ENCODE measurements at places on chromosomes 7 and 10. TPM values are rescaled to one million over a fixed set of nuclear protein-coding genes. Genes with fewer than 3 reads are reported as not detected.

GRCh38 chr7:87060288-87060537 is 759 bp upstream of the ELAPOR2 start:
- peaks cover 4% of the 10 kb centered on the region for H3K4me1 ChIP-seq
- H3K27me3 ChIP-seq: peaks cover 3% of the 10 kb centered on the region
- H3K27ac ChIP-seq: no peak overlapping the region
- H3K36me3 ChIP-seq: no peaks in the 10 kb centered on the region
- H3K4me3 ChIP-seq: no peak overlapping the region
- DNase-seq: no peak

Gene SEMA3E
- total RNA-seq: 3.7 TPM

Gene LRRD1
- total RNA-seq: 0.27 TPM

Gene PDE6C
- total RNA-seq: not detected

- DNase-seq: no peak
- no peaks in the 10 kb centered on the region for H3K36me3 ChIP-seq
- H3K27me3 ChIP-seq: no peaks in the 10 kb centered on the region
Observed at GRCh38 chr10:70559861-70560260, 42.7 kb downstream of the PRF1 start.

Gene PAPOLB
- total RNA-seq: not detected

- no peak overlapping the region for H3K27ac ChIP-seq
- peaks cover 1% of the 10 kb centered on the region for H3K4me1 ChIP-seq
- no peaks in the 10 kb centered on the region for H3K27me3 ChIP-seq
- H3K36me3 ChIP-seq: no peaks in the 10 kb centered on the region
Observed at GRCh38 chr7:46391231-46392201, 470.4 kb upstream of the IGFBP3 start.

Gene ELFN1
- total RNA-seq: 18.0 TPM

GRCh38 chr7:20790375-20790774 is 3.7 kb upstream of the SP8 start:
- no peak for DNase-seq
- H3K36me3 ChIP-seq: no peaks in the 10 kb centered on the region
- no peak overlapping the region for H3K27ac ChIP-seq
- no peak overlapping the region for H3K4me3 ChIP-seq

Gene HHEX
- total RNA-seq: not detected

GRCh38 chr7:134694299-134694698 is 47.6 kb downstream of the BPGM start:
- H3K4me3 ChIP-seq: no peak overlapping the region
- no peak for DNase-seq
- no peaks in the 10 kb centered on the region for H3K27me3 ChIP-seq
- peak overlapping the region; percentile 87 for H3K27ac ChIP-seq

Gene ITPRID1
- total RNA-seq: not detected

- H3K4me3 ChIP-seq: peak overlapping the region; percentile 66
- peak; percentile 71 for DNase-seq
- H3K27ac ChIP-seq: peak overlapping the region; percentile 97
- H3K4me1 ChIP-seq: peaks cover 16% of the 10 kb centered on the region
Observed at GRCh38 chr10:21529032-21529910, 3.8 kb upstream of the SKIDA1 start.

DNA sequence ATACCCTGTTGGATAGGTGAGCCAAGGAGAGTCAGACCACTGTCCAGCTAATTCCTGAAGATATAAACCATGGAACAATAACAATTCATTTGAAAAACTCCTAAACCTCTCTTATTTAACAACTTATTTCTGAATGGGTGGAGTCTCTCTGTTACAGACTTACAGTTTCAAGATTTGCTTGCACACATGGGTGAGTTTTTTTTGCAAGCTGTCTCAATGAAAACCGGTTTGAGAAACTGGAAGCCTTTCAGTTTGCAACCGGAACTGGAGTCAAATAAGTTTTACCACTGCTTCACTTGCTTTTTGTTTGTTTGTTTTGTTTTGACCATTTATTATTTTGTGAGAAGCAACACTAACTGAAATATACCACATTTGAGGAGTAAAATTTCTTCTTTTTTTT is 243.8 kb downstream of the MTERF1 start:
- no peaks in the 10 kb centered on the region for H3K27me3 ChIP-seq
- no peaks in the 10 kb centered on the region for H3K4me1 ChIP-seq
- no peak for DNase-seq
- H3K36me3 ChIP-seq: no peaks in the 10 kb centered on the region

- no peak for DNase-seq
- H3K27me3 ChIP-seq: no peaks in the 10 kb centered on the region
- no peak overlapping the region for H3K27ac ChIP-seq
- H3K4me1 ChIP-seq: no peaks in the 10 kb centered on the region
Observed at GRCh38 chr10:98096731-98097130, 37.7 kb upstream of the R3HCC1L start.

DNA sequence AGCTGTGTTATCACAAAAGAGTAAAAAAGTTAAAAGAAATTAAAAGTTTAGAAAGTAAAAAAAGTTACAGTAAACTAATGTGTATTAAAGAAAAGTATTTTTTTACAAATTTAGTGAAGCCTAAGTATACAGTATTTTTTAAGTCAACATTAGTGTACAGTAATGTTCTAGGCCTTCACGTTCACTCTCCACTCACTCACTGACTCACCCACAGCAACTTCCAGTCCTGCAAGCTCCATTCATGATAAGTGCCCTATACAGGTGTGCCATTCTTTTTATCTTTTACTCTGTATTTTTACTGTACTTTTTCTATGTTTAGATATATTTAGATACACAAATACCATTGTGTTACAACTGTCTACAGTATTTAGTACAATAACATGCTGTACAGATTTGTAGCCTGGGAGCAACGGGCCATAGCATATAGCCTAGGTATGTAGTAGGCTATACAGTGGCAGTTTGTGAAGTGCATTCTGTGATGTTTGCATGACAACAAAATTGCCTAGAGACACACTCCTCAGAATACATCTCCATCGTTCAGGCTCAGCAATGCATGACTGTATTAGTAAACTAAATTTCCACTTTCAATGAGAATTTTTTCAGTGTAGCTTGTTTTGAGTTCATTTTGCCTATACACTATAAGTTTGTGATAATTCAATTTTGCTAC is 539.9 kb upstream of the C7orf33 start:
- H3K4me1 ChIP-seq: no peaks in the 10 kb centered on the region
- no peaks in the 10 kb centered on the region for H3K27me3 ChIP-seq
- H3K27ac ChIP-seq: no peak overlapping the region

DNA sequence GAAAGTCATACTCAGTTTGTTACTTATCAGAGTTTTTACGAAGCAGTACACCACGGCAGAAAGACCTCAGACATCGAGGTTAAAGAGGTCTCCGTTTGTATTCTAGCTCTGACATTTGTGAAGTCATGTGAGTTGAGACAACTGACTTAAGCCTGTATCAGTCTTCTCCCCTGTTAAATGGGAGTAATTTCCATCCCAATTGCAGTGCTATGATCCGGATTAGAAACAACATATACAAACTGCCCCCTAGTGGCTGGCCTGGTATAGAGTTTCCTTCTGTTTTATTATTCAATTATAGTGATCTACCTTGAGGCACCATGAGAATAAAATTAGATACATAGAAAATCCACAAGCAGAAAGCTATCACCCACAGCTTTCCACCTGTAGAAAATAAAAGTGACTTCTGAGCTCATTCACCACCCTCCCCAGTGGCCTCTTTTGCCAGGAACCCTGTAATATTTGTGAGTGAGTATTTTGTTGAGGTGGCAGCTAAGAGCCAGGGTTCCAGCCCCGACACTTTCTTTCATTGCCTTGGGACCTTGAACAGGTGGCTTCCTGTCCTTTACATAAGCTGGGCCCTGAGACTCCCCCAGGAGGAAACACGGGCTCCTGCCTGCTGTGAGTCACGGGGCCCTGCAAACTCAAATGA is 607.2 kb upstream of the MGMT start:
- H3K4me3 ChIP-seq: no peak overlapping the region
- H3K27ac ChIP-seq: no peak overlapping the region
- H3K36me3 ChIP-seq: no peaks in the 10 kb centered on the region
- H3K27me3 ChIP-seq: no peaks in the 10 kb centered on the region
- no peak for DNase-seq

DNA sequence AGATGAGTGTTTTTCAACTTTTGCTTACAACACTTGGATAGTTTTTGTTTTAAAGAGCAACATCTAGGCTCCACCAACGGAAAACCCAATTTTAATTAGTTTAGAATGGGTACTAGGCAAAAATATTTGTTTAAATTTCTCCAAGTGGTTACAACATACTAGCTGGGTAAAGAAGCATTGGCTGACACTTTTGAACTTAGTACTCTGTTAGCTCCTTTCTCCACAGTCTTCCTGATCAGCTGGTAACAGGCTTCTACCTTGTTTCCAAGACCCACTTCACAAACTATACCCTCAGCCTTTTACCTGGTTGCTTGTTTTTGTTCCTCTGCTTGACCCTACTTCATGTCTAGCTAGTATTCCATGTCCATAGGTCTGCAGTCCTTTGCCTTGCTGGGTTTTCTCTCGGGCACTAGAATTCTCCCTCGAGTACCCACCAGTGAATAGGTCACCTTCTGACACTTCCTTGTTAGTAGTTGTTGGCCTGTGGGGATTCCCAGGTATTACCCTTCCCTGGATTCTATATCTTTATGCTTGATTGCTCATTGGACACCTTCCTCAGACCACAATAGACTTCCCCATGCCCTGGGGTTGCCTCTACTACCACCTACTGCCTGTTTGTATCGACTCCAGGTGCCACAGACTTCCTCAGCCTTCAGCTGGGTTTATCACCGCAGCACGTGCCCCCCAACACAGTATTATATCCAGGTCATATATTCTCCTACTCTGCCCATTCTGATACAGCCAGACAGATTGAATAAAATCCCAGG is 42.0 kb downstream of the PRPS1L1 start:
- H3K36me3 ChIP-seq: no peaks in the 10 kb centered on the region
- H3K4me3 ChIP-seq: no peak overlapping the region
- no peak overlapping the region for H3K27ac ChIP-seq
- DNase-seq: no peak

GRCh38 chr7:82444220-82444909 is 788 bp upstream of the CACNA2D1 start:
- peak overlapping the region; percentile 83 for H3K4me3 ChIP-seq
- H3K27ac ChIP-seq: peak overlapping the region; percentile 23
- no peaks in the 10 kb centered on the region for H3K27me3 ChIP-seq
- H3K4me1 ChIP-seq: peaks cover 11% of the 10 kb centered on the region
- no peak for DNase-seq

DNA sequence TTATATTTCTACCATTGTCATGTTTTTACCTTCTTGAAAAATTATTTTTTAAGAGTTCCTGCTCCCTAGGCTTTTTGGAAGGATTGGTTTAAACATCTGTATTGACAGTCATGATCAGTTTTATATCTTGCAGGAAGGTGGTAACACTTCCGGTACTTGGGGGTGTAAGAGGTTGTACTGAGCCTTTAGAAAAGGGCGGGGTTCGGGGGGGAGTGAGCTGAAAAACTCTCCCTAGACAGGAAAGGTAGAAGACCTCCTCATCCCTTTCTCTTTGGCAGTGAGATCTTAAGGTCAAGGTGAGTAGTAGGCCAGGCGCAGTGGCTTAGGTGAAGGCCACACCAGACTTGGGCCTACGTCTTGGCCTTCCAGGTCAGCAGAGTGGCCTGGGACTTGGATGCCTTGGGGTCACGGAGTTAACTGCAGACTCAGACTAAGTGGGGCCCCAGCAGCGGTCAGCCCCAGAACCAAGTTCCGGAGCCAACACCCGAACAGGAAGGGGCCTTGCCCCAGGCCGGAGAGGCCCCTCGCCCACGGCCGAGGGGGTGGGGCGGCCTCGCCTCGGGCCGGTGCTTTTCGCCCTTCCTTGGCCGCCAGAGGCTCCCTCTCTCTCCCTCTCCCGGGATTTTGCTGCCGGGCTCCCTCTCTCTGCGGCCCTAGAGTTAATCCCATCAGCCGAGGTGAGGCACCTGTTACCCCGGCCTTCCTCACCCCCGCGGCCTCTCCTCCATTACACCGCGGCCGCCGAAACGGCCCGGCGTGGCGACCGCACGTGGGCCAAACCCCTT is at the start of gene PPP1R9A:
Gene PPP1R9A (plus strand): TSS at position 569 of the 785 bp plus-strand sequence. CDS start 2,520 bp downstream, outside the sequence.
- peak within 1 kb of the TSS; percentile 71 for H3K4me3 ChIP-seq
- DNase-seq: peak; percentile 20
- no peaks in the 10 kb centered on the region for H3K36me3 ChIP-seq
- peaks cover 6% of the 10 kb centered on the region for H3K4me1 ChIP-seq

- H3K4me1 ChIP-seq: peaks cover 4% of the 10 kb centered on the region
- H3K27me3 ChIP-seq: no peaks in the 10 kb centered on the region
- H3K36me3 ChIP-seq: no peaks in the 10 kb centered on the region
- H3K4me3 ChIP-seq: no peak overlapping the region
- DNase-seq: peak; percentile 69
- H3K27ac ChIP-seq: no peak overlapping the region
Observed at GRCh38 chr10:75350791-75351190, 50.8 kb downstream of the ZNF503 start.

Gene HELLS
- 16.2 TPM for total RNA-seq

DNA sequence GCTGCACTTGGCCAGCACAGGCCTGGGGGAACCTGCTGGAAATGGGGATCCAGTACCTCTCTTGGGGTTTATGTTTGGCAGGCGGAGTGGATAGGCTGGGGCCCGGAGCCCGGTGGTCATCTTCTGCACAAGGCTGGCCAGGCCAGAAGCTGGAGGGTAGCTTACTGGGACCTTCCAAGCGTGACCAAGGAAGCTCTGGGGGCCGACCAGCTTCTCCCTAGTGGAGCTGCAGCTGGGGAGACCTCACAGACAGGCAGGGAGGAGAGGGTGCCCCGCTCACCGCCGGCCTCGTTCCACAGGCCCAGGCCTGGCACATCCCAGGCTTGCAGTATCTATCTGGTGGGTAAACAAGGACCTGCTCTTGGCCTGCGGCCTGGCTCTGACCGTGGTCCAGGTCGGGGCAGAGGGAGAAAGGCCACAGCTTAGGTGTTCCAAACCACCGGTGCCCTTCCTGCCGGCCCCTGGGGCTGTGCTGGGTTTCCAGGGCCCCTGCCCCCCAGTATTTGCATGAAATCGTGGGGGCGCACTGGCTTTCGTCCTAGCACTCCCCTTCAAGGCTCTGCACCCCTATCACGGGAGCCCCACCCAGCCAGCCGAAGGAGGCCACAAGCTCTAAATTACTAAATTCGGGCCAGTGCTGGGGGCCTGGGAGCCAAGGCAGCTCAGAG is 1.5 kb upstream of the ELFN1 start:
- no peak overlapping the region for H3K4me3 ChIP-seq
- H3K27me3 ChIP-seq: peaks cover 15% of the 10 kb centered on the region
- peaks cover 19% of the 10 kb centered on the region for H3K4me1 ChIP-seq
- no peak for DNase-seq
- no peaks in the 10 kb centered on the region for H3K36me3 ChIP-seq

Gene GIMAP5
- not detected for total RNA-seq

- H3K27ac ChIP-seq: no peak overlapping the region
- no peaks in the 10 kb centered on the region for H3K4me1 ChIP-seq
- H3K36me3 ChIP-seq: no peaks in the 10 kb centered on the region
Observed at GRCh38 chr10:97267671-97268070, 24.8 kb downstream of the ARHGAP19 start.

- H3K36me3 ChIP-seq: no peaks in the 10 kb centered on the region
- no peak for DNase-seq
- no peaks in the 10 kb centered on the region for H3K27me3 ChIP-seq
- no peak overlapping the region for H3K4me3 ChIP-seq
- no peak overlapping the region for H3K27ac ChIP-seq
Observed at GRCh38 chr10:61272781-61273180, 180.4 kb downstream of the TMEM26 start.
